T-helper 17 cell (primary cell): ENCODE measurements at places on chromosomes 16 and 17. TPM values are rescaled to one million over a fixed set of nuclear protein-coding genes. Genes with fewer than 3 reads are reported as not detected.

DNA sequence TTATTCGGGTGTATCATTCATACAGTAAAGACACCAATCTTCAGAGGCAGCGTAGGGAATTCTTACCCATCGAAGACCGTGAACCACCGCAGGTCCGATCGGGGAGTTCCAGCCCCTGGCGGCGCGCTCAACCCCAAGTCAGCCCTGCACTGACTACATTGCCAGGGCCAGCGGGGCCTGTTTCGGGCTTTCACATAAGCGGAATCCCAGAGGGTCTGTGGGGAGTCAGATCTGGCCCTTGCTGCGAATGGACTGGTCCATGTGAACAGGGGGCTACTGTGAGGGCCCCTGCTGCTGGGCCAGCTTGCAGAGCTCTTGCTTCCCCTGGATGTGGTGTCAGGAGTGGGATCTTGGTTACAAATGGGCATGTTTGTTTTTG is 7.6 kb downstream of the PDE6G start:
- H3K27me3 ChIP-seq, result peaks cover 8% of the 10 kb centered on the region
- H3K4me3 ChIP-seq, result no peak overlapping the region

GRCh38 chr17:10751563-10751962 is 21.7 kb upstream of the TMEM220 start:
- peaks cover 2% of the 10 kb centered on the region for H3K36me3 ChIP-seq
- H3K27me3 ChIP-seq, result peaks cover 22% of the 10 kb centered on the region
- peaks cover 2% of the 10 kb centered on the region for H3K4me1 ChIP-seq
- DNase-seq, result no peak
- no peak overlapping the region for H3K4me3 ChIP-seq
- H3K27ac ChIP-seq, result no peak overlapping the region

- H3K4me3 ChIP-seq, result no peak overlapping the region
- no peaks in the 10 kb centered on the region for H3K36me3 ChIP-seq
These were observed 3.4 kb upstream of the NUBP1 start for GRCh38 chr16:10740000-10740844.

- H3K27ac ChIP-seq, result peak overlapping the region; percentile 96
- H3K4me1 ChIP-seq, result peaks cover 47% of the 10 kb centered on the region
- peaks cover 2% of the 10 kb centered on the region for H3K36me3 ChIP-seq
- DNase-seq, result peak; percentile 31
- no peaks in the 10 kb centered on the region for H3K27me3 ChIP-seq
These were observed 910 bp downstream of the ITGAL start for GRCh38 chr16:30473231-30474073.

DNA sequence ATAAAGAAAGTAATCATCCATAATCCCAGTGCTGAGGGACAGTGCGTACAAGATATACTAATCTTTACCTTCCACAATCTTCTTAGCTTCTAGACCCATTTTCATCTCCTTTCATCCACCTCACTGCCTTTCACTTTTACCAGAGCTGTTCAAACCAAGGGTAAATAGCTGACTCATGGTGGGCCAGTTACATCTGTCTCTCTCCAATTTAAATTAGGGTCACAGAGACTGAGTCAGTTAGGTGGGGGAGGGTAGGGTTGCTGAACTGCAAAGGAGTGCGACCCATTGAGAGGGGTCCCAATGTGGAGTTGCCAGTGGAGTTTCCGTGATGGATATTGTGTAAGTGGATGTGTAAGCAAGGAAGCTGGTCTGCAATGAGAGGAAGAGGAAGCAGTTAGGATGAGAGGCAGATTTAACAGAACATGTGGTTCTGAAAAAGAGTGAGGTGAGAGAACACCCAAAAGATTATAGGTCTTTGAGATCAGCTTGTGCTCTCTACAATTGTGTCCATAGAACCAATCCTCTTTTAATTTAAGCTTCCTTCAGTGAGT is 83.5 kb downstream of the GP2 start:
- no peak for DNase-seq
- no peaks in the 10 kb centered on the region for H3K4me1 ChIP-seq
- H3K27me3 ChIP-seq, result peaks cover 5% of the 10 kb centered on the region
- H3K4me3 ChIP-seq, result no peak overlapping the region
- no peaks in the 10 kb centered on the region for H3K36me3 ChIP-seq

DNA sequence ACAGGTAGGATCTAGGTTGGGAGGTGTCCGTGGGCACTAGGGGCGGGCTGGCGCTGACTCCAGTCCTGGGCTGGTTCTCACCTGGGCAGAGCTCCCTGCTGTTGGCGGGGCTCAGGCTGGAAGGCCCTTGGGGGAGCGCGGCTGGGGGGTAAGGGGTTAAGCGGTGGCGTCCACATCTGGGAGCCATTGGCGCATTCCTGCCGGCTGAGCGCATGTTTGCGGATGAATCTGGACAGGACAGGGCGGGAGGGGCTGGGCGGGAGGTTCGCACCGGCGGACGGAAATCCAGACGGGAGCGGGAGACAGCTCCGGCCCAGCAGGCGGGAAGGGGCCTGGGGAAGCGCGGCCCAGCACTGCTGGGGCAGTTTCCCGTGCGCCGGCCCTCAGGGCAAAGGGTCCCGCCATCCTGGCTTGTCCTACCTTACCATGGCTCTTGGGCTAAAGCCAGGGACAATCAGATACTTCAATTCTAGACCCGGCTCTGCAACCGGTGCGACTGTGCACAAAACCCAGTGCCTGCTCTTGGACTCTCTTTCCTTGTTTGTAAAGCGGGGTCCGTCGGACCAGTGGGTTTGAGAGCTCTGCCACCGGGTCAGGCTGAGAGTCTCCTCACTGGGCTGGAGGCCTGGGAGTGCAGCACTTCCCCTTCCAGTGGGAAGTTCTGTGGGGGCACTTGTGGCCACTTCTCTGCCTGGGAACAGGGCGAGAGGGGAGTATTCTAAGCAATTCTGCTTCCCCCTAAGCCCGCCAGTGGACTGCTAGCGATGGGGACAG is 7.8 kb downstream of the RARA start:
- no peaks in the 10 kb centered on the region for H3K27me3 ChIP-seq
- H3K4me3 ChIP-seq, result peak overlapping the region; percentile 96
- peaks cover 59% of the 10 kb centered on the region for H3K4me1 ChIP-seq
- peak overlapping the region; percentile 86 for H3K27ac ChIP-seq

Gene KRT33A
- not detected for total RNA-seq
